Effector CD4-positive, alpha-beta T cell (primary cell): ENCODE measurements at places on chromosomes 2 and 18.

DNA sequence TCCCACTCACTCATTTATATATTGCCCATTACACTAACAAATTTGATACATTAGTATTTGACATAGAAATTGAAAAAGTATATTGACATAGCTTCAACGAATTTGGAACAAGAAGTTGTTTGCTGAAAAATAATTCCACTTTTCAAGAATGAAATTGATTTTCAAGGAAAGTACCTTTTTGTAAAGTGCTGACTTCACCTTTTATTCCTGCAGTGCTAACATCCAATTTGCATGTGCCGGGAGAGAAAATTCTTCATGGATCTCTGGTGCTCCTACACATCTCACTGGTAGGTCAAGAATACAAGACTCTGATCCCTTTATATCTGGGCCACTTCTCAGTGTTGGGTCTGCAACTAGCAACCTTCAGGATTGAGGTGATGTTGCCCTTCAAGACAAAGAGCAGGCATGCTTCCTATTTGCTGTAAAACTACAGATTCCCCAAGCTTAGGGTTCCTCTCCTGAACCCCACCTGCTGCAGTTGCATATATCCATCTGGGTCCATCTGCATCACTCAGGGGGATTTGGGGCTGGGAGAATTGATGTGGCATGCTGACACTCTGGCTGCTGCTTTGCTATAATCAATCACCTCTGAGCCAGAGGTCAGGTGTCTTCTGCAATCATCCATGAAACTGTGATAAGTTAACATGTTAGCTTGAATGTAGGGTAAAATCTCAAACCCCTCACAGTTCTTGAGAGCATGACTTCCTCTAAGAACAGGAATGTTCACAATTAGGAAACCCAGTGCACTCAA, 108.4 kb upstream of the TTN start:
- no peak for DNase-seq

DNA sequence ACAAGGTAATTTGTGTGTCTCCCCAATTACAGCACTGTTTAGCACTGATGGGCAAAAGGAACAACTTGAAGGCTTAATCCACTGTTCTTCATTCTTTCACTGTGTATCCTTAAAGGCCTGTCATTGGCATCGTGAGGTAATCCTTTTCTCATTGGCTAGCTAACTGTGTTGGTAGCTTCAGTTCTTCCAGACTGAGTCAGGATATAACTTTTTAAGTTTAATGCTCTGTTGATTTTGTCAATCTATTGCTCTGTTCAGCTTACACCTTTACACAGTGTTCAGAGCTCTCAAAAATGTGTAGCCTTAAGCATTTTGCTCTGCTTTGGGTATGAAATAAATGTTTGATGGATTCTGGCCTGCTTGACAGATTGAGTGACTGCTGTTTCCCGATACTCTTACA, 148.2 kb downstream of the KIAA1328 start:
- DNase-seq: no peak

- no peak for DNase-seq
Observed at GRCh38 chr2:12076810-12077209, 330.4 kb downstream of the LPIN1 start.

DNA sequence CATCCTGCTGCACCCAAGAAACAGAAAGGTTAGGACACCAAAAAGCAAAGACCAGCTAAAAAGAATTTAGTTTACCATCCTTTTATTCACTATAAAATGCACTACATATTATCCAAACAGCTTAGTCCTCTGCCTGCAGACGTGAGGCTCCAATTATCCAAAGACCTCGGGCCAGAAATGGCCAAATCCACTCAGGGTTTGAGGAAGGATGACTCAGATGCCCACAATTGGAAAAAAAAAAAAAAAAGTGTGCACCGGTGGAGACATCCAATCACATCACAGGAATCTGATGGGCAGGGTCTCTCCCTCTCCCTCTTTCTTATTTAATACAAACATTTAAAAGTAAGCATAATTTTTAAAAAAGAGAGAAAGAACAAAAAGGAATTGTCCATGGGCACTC, 65.7 kb downstream of the TRABD2A start:
- no peak for DNase-seq

- no peak for DNase-seq
Observed at GRCh38 chr2:81545626-81546025, 1241.1 kb upstream of the LRRTM1 start.

- DNase-seq: peak; percentile 81
Observed at GRCh38 chr2:240560084-240560479, at the start of gene DUSP28. TSS of gene DUSP28 (plus strand) at chr2:240560357. CDS start at chr2:240560685, 328 bp downstream.
